Activated naive CD4-positive, alpha-beta T cell treated with Interleukin-2 at 50 U/mL for 16 hours (primary cell): ENCODE measurements at places on chromosomes 1 and 21.
A peak's percentile ranks its signal among the peaks of the same experiment; 100 is the strongest.

DNA sequence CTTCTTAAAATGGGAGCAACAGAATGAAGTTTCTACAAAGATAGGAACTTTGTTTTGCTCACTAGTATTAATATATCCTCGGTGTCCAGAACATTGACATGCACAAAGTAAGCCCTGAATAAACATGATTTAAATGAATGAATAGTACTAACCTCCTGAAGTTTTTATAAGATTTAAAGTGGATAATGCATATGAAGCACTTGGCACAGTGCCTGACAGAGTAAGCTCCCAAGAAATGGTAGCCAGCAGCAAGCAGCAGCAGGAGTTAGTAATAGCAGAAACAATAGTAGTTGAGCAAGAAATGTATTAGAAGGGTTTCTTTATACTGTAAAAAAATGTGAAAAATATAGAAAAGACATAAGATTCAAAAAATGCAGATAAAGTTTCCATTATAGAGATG is 258.1 kb upstream of the C1orf87 start:
- DNase-seq, result no peak

- no peak for DNase-seq
Measured at GRCh38 chr1:90840352-90840751, 123.2 kb upstream of the BARHL2 start.

- DNase-seq, result no peak
Measured at GRCh38 chr1:149906570-149907075, 7.3 kb downstream of the BOLA1 start.

DNA sequence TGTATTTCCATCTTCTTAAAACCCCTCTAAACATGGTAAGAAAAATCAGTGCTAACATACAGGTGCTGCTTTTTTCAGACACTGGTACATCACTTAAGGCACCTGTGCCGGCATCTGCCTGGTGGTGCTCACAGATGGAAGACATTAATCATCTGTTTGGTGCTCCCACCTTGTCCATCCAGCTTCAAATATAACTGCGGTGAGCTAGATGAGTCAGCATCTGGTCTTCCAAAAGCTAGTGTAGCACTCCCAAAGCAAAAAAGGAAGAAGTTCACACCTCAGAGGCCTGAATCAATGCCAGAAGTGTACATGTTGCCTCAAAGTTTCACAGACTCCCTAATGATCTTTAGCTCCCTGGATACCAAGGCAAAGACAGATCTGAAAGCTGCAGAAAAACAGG is 44.4 kb downstream of the TM2D1 start:
- no peak for DNase-seq

DNA sequence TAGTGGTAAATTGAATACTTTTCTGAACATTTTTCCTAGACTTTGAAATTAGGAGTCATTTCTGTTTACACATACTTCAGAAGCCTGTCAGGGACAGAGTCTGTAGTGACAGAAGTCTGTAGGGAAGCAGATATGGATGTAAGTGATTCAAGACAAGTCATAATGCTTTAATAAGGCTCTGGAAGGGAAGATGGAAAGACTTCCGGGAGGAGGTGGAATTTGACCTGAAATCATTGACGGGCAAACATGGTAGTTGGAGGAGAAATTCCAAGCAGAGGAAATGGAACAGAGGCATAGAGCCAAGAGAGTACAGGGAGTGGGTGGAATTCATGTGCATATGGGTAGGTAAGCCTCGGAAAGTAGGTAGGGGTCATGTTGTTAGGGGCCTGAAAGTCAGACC is 22.5 kb downstream of the CAMTA1 start:
- DNase-seq, result no peak

- no peak for DNase-seq
Measured at GRCh38 chr1:160308451-160309184, 23.7 kb upstream of the PEX19 start.

DNA sequence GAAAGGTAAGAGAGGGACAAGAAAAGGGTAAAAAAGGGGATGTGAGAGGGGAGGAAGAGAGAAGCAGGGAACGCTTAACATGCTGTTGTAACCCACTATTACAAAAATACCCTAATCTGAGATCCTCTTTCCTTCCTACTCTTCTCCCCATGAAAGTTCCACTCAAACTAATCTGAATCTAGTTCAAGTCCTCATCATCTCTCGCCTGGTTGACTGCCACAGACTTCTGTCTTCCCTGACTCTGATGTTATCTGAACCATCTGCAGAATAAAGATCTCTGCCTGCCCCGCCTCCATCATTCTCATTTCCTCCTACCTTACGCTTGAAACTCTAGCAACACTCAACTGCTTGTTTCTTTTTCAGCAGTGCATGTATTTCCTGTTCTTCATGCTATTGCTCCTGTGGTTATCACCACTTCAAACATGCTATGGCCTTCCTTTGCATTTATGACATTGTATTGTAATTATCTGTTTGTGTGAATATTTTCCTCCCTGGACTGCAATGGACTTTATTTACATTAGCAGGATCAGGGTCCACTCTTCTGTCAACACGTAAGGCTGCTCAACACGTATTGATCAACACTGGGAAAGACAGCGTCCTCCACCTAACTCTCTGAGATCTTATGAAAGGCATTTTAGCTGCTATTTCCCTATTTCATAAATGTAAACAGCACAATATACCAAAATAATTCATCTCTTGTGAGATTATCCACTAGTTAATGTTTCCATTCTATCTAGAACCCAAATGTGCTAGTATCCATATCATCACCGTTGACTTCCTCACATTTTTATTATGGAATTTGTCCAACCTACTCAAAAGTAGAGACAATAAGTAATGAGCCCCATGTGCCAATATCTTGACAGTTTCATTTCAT is 215.5 kb upstream of the USP25 start:
- DNase-seq, result peak; percentile 41

GRCh38 chr1:201307760-201308499 is 24.6 kb downstream of the PKP1 start:
- DNase-seq, result no peak

GRCh38 chr1:234645474-234645953 is 35.5 kb upstream of the IRF2BP2 start:
- DNase-seq, result no peak

- no peak for DNase-seq
Measured at GRCh38 chr1:177227978-177228692, 57.4 kb downstream of the BRINP2 start.

- peak; percentile 52 for DNase-seq
Measured at GRCh38 chr1:64948905-64949833, 17.2 kb downstream of the JAK1 start.

DNA sequence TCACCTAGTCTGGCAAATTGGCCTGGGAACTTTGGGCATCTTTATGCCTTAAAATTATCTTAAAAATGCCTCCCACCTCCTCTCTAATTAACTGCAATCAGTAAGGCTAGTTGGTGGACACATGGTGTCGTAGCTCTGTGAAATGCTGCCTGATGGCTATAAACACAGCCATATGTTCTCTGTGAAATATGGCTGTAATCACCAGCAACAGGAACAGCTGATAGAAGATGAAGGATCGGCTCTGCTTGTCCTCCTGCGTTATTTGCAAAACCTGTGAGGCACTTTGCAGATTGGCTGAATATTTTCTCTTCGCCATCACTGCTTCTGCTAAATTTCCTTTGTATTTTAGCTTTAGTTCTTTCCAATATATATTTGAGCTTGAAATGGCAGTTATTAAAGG is 419.6 kb downstream of the RWDD3 start:
- DNase-seq, result no peak

- peak; percentile 63 for DNase-seq
Measured at GRCh38 chr1:6028042-6028850, 17.4 kb upstream of the KCNAB2 start.
